ENCODE measurements at places on chromosomes 13 and 19.

- DNase-seq, result no peak
Observed at GRCh38 chr19:4140237-4140711, 13.2 kb upstream of the CREB3L3 start.

- DNase-seq, result no peak
Observed at GRCh38 chr13:71316792-71317363, 550.1 kb downstream of the DACH1 start.

GRCh38 chr19:2612619-2613249 is 89.8 kb downstream of the GNG7 start:
- no peak for DNase-seq

DNA sequence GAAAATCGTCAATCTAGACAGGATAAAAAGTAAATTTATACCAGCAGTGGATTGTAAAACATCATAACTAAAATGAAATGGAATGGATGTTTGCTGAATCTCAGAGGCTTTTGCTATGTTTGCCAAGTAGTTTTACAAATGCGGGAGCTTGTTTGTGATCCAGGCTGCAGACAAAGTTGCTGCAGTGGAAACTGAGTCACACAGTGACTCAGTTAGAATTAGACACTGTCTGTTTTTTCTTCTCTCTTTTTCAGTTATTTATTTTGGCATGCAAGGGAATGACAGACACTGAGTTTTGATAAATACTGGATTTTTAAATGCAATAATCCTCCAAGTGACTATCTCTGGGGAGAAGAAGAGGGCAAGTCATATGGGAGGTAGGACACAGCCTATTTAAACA is 4.6 kb upstream of the PNMA8A start:
- no peak for DNase-seq

DNA sequence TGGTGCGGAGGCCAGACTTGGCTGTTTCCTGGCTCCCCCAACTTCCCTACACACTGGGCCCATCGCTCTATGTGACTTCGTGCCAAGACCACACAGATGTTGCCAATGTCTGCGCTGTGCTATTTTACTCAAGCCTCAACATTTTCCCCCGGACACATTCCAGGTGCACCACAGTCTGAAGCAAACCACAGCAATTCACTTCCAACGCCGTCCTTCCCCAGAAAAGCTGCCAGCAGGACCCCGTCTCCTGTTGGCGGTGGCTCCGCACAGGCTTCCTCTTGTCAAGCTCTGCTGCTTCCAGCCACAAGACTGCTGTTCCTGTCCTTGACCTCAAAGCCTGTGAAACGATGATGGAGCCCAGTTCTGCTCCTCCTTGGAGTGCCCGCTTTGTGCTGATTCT is 100.7 kb downstream of the CRYL1 start:
- no peak for DNase-seq

GRCh38 chr13:39422845-39423565 is 180.0 kb downstream of the LHFPL6 start:
- no peak for DNase-seq

DNA sequence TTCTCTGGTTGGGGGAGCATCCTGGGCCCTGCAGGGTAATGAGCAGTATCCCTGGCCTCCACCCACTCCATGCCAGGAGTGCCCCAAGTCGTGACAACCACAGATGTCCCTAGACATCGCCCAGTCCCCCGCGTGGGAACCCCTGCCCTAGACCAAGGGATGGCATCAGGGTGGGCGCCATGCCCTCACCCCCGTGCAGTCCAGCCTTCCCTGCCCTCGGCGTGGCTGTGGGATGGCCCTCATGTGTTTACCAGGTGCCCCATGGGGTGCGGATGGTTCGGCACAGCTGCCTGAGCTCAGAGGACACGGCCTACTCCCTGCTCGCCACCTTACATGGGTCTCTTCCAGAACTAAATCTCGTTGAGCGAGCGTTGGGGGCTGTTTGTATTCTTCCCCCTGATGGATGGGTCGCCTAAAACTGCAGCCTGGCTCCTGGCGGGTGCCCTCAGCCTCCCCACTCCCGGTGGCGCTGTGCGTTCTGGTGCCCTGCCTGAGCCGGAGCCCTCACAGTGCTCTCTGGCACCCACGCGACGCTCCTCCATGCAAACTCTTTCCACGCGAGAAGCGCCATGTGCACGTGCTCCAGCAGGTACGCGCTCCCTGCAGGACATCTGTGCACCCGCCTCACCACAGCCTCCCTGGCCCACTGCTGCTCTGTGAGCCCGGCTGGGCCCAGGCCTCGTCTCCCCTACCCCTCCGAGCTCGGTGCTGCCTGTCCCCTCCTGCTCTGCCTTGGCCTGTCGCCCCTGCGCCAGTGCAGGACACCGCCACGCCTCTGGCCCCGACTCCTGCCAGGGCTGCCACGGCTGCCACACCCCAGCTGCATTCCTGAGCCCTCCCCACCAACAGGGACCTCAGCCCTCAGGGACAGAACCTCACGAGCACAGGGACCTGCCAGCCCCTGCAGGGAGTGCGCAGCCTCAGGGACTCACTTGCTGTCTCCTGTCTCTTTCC is 145.0 kb downstream of the KDM4B start:
- no peak for DNase-seq

DNA sequence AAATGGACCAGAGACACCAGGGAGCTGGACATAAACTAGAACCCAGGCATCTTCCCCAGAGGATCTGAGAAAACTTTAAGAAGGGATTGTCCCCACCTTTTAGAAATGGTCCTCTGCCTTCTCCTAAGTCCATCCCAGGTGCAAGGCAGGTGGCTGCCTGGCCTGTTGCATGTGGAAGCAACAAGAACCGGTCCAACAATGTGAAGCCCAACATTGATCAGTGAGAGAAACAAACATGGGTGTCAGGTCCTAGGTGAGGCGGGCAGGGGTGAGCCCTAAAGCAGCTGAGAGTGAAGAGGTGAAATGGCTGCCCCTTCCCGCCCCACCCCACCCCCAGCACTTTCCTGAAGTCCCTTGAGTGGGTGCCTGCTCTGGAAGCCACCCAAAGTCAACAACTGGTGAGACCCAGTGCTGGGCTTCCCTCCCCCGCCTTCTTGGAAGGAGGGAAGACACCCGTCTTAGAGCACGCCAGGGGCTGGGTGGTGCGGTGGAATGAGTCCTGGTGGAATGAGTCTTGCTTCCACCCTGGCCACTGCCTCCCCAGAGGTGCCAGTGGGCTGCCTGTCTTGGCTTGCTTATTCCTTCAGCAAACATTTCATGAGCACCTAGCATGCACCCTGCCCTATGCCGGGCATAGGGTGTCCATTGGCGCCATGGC is 1.7 kb downstream of the AP1M1 start:
- no peak for DNase-seq

DNA sequence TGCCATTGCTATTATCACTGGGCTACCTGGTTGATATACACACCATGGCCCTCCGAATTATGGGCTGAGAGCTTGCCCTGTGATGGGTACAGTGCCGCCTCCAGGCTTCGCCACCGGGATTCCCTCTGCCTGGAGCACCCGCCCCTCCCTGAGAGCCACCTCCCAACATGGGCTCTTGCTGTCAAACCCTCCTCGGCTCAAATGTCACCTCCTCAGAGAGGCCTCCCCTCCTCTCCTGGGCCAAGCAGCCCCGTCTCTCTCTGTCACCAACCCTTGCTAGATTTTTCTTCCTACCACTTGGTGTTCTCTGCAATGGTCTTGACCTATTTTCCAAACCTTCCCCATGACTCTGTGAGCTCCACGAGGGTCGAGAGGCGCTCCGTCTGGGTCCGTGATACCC is 12.2 kb upstream of the TLE2 start:
- DNase-seq, result no peak

DNA sequence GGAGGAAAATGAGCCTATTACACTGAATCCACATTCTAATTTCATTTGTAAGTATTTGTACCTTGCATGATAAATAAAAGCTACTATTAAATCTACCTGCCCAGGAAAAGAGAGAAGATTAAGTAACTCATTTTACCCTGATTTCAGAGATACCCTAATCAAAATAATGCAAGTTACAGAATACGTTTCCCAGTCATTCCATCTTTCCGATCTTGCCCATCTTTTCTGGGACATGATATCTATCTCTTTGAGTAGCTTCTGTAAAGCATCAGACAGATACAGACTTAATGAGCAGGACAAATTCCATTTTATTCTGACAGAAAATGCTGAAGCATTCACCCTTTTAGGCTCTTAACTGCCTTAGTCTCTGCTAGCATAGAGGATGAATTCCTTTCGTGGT is 56.6 kb downstream of the SPRY2 start:
- no peak for DNase-seq

Measured in T-helper 17 cell (primary cell).